ENCODE measurements at places on chromosomes 12 and 14.

DNA sequence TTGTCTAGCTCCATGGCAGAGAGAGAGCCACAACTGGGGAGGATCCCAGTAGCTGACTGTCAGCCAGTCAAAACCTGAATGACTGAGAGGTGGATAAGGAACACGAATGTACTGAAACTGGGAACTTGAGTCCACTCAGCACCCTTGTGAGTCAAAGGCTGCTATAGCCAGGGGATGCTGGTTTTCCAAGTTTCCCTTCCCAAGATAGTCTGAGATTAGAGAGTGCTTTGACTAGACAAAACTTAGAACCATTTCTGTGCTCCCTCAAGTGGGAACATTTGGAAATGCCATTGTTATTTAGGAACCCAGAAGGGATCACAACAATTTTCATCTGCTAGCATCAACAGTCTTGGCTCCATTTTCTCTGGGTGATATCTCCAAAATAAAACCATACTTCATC is 4.0 kb downstream of the PRKAG1 start:
- no peak for DNase-seq

GRCh38 chr14:22699801-22700564 is 55.8 kb upstream of the OR6J1 start:
- no peak for DNase-seq

- DNase-seq: no peak
Measured at GRCh38 chr12:71356569-71356968, 83.0 kb upstream of the LGR5 start.

DNA sequence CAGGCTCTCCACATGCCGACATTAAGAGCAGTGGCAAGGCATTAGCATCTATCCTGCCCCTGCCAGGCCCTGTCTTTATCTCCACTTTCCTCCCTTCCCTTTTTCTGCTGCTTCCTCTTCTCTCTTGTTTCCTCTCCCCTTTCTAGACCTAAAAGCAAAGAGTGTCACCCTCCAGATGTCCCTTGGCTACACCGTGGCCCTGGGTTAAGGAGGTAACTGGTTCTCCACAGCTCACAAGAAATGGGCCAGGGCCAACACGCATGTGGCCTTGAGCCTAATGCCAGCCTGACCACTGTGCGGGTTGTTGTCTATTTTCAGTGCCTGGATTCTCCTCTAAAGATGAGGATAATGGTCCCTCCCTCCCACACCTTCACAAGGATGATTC is 41.7 kb upstream of the DDX11 start:
- DNase-seq: no peak

GRCh38 chr14:78131201-78131600 is 39.0 kb upstream of the NRXN3 start:
- no peak for DNase-seq

- no peak for DNase-seq
Measured at GRCh38 chr14:21039585-21040369, 2.4 kb upstream of the RNASE7 start.

GRCh38 chr12:90954921-90955320 is at the start of gene CCER1:
Gene CCER1 (minus strand): TSS chr12:90955176. CDS start chr12:90954742, 434 bp downstream.
- no peak for DNase-seq

DNA sequence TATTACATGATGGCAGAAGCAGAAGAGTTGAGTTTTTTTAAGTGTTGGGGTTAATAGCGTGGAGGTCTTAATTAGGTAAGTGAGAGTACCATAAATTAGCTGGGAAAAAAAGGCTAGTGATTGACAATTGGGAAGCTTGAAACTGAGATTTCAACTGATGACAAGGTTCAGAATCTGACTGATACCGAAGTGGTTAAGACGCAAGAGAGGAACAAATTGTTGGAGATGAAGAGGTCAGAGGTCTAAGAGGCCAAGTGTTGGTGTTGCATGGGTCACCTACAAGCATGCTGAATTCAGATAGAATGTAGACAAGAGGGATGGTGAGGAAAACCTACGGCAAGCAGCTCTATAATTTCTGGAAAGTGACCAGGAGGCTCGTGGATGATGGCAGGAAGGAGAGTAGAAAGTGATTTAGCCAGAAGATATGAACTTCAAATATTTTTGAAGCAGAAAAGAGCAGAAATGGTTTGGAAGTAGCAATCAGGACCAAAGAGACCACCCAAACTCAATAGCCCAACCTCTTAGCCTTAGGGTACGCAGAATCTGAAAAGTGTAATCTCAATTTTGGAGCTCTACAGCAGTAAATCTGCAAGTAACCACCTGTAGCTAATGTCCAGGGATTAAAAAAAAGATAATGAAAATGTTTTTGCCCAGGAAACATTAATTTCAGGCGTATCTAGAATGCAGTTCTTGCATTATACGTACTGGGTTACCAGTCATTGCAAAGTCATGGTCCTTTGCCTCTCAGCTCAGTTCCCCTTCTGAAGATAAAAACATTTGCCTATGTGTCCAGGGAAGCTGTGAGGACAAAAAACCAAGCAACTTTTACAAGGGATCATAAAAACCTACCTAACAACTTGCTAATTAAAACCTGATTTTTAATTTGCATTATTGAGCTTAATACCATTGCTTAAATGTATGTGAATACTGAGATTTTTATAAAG is 1.7 kb upstream of the TMPO start:
- DNase-seq: no peak

DNA sequence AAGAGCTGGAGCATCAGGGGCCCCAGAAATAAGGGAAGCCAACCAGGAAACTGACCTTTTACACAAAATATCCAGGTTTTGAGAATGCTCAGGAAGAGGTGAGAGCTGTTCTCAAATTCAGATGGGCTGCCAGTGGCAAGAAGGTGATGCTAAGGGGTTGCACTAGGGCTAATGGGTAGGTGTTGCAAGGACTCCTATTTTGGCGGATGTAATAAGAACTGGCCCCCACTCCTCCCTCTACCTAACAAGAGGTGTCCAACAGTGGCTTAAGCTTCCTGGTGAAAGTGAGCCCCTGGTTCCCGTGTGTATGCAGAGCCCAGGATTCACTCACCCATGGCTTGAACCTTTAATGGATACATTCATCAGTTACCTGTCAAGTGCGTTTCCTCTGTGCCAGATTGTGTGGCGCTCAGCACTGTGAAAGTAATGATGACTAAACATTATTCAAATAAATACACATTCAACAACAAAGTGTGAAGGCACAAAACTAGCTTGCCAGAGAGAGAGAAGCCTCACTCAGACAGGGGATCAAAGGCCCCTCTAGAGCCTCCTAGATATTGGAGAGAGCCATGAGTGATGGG is 705 bp upstream of the CHGA start:
- no peak for DNase-seq

- DNase-seq: no peak
Measured at GRCh38 chr12:102756530-102756929, 160.5 kb downstream of the PAH start.

DNA sequence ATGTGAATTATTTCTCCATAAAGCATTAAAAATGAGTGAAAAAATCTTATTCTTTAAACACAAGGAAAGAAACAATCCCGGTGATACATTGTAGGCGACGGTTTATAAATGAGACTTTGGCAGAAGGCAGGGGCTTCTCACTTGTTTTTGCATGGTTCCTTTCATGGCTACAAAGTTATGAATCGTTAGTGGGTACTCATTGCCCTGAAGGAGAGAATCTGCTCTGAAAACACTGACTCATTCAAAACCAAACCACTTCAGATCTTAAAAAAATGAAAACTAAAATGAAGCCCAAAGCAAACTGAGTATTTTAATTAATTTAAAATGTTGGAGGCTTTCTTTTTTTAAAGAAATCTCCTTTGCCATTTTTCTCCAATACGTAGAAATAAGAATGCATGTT is 41.4 kb upstream of the AMIGO2 start:
- no peak for DNase-seq

GRCh38 chr12:46808955-46809697 is 16.7 kb downstream of the SLC38A4 start:
- DNase-seq: no peak

DNA sequence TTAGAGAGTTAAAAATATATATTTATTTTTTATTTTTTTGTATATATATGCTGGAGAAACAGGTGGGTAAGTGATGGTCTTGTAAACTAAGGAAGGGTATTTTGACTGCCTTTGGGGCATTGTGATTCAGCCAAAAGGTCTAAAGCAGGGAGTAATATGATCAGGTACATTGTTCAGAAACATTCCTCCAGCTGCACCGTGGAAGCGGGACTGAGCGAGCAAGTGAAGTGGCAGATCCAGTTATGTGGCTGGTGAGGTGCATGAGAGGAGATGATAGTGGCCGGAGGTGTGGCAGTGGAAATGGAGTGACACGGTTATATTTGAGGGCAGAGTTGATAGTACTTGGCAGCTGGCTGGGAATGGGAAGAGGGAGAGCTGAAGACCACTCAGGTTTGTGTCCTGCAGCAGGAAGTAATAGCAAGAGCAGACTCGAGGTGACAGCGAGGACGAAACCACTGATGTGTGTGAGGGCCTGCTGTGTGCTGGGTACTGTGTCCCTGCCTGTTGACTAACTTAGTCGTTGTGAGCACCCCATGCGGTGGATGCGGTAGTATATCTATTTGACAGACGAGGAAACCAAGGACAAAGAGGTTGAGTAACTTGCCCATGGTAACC is 39.2 kb downstream of the EID3 start:
- DNase-seq: no peak

DNA sequence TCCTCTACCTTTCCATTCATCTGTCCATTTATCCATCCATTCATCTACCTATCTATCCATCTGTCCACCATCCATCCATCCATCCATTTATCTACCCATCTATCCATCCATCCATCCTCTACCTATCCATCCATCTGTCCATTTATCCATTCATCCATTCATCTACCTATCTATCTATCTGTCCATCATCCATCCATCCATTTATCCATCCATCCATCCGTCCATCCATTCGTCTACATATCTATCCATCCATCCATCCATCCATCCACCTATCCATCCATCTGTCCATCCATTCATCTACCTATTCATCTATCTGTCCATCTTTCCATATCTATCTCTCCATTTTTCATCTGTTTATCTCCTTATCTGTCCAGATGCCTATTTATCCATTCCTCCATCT is 21.0 kb downstream of the CABP1 start:
- DNase-seq: no peak

DNA sequence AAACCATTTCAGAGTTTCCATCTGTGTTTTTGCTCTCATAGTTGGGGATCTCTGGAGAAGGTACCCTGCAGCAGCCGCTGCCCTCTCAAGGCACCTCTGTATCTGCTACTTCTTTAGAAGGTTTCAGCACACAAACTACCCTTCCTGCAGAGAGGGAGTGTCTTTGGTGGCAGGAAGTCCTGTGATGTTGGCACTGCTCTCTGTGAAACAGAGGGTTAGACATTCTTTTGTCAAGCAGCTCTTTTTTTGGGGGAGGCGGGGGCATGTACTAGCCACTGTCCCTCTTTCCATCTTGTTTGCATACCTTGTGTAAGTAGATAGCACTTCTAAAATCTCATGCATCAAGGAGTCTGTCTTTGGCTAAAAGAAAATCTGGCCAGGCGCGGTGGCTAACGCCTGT is 352.6 kb downstream of the BMP4 start:
- no peak for DNase-seq

- DNase-seq: no peak
Measured at GRCh38 chr14:104321802-104322130, 183.4 kb downstream of the KIF26A start.

- no peak for DNase-seq
Measured at GRCh38 chr14:51663783-51664326, 12.1 kb downstream of the FRMD6 start.

DNA sequence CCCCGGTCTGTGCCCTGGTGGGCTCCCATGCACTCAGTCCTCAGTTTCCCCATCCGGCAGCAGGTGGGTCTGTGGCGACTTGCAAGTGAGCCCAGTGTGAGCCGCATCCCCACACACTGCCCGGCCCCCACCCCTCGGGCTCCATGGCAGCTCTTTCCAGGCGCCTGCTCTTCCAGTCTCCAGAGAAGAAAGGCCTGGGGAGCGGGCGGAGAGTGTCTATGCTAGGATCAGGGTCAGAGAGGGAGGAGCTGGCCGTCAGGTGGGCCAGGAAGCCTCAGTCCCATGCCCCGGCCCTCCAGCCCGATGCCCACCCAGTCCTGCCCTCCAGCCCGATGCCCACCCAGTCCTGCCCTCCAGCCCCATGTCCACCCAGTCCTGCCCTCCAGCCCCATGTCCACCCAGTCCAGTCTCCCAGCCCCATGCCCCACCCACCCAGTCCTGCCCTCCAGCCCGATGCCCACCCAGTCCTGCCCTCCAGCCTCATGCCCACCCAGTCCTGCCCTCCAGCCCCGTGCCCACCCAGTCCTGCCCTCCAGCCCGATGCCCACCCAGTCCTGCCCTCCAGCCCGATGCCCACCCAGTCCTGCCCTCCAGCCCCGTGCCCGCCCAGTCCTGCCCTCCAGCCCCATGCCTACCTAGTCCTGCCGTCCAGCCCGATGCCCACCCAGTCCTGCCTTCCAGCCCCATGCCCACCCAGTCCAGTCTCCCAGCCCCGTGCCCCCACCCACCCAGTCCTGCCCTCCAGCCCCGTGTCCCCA is 49.2 kb downstream of the FBRSL1 start:
- no peak for DNase-seq

- no peak for DNase-seq
Measured at GRCh38 chr14:68577802-68578541, 214.9 kb downstream of the ZFP36L1 start.

GRCh38 chr14:96363751-96364336 is 518 bp downstream of the GSKIP start:
- DNase-seq: peak; percentile 4

GRCh38 chr14:21025371-21026273 is 761 bp upstream of the NDRG2 start:
- DNase-seq: no peak

- no peak for DNase-seq
Measured at GRCh38 chr14:101737414-101738339, 23.8 kb upstream of the PPP2R5C start.

GRCh38 chr12:106945261-106945851 is 10.4 kb upstream of the TMEM263 start:
- DNase-seq: no peak

GRCh38 chr12:116539361-116539771 is 19.8 kb upstream of the MAP1LC3B2 start:
- no peak for DNase-seq

GRCh38 chr12:131092901-131093603 is 139.3 kb downstream of the ADGRD1 start:
- DNase-seq: no peak

- DNase-seq: no peak
Measured at GRCh38 chr14:52678591-52678990, 16.8 kb downstream of the ERO1A start.

DNA sequence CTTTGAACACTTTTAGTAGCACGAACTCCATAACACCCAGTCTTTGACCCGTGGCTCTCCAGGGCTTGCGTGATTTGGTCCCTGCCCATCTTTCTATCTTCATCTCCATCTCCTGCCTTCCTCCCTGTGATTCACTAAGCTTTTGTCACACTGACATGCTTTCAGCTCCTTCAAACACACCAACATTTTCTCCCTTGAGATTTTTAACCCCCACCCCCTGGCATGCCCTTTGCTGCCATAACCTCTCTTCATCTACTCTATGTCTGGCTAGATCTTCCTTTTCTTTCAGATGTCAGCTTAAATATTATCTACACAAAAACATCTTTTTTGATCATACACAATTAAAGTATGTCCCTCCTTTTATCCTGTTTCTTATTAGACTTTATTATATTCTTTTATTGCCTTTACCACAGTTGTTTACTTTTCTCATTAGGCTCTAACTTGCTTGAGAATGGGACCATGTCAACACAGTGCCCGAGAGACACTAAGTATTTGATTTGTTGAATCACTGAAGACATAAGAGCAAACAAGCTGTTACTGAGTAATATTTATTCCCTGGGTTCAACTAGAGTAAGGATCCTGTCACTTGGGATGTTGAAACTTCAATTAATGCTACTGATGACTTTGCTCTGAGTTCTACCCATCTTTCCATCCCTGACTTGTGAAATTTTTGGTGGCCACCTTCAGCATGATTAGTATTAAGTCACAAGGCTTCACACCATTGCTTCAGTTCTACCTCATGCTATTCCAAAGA is 387.3 kb downstream of the LRIG3 start:
- DNase-seq: no peak

GRCh38 chr12:46493834-46494181 is 121.2 kb upstream of the SLC38A2 start:
- DNase-seq: no peak
